ENCODE measurements at places on chromosomes 12 and 14.

DNA sequence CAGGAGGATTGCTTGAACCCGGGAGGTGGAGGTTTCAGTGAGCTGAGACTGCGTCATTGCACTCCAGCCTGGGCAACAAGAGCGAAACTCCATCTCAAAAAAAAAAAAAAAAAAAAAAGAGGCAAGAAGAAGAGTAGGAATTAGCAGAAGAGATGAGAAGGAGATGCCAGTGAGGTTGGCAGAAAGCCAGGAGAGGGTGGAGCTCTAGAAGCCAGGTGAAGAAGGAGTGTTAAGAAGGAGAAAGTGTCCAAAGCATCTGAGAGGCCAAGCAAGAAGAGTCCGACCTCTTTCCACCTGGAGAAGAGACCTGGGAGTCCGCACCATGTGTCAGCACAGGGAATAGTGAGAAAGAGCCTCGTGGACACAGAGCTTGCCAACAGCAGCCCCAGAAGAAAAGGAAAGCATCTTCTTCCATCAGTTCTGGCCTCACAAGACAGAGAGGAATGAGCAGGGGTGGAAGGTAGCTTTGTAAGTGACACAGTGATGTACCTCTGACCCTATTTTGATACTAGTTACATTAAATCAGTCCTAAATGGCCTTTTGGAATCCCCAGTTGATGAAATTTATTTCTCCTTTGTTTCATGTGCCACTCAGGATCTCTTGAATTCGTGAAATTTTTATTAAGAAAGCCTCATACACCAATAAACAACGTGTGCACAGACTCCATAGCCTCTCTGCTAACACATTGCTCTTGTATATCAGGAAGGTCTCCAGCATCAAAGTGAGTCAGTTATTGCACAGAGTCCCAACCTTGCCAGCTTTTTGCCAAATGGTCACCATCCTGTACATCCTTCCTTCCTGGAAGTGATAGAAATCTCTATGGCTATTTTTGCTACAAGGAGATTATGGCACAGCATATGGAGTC is 70.6 kb downstream of the SAMD4A start:
- peaks cover 9% of the 10 kb centered on the region for H3K4me1 ChIP-seq
- H3K4me3 ChIP-seq = no peak overlapping the region
- no peaks in the 10 kb centered on the region for H3K36me3 ChIP-seq
- H3K27ac ChIP-seq = no peak overlapping the region
- H3K27me3 ChIP-seq = no peaks in the 10 kb centered on the region

- DNase-seq = no peak
- H3K27me3 ChIP-seq = no peaks in the 10 kb centered on the region
- no peaks in the 10 kb centered on the region for H3K36me3 ChIP-seq
- no peaks in the 10 kb centered on the region for H3K4me1 ChIP-seq
- no peak overlapping the region for H3K4me3 ChIP-seq
- no peak overlapping the region for H3K27ac ChIP-seq
These were observed 44.2 kb upstream of the FOXN3 start for GRCh38 chr14:89461256-89461655.

GRCh38 chr12:118925407-118925806 is 55.9 kb upstream of the SRRM4 start:
- no peaks in the 10 kb centered on the region for H3K4me1 ChIP-seq
- no peak for DNase-seq
- no peak overlapping the region for H3K4me3 ChIP-seq
- no peak overlapping the region for H3K27ac ChIP-seq

DNA sequence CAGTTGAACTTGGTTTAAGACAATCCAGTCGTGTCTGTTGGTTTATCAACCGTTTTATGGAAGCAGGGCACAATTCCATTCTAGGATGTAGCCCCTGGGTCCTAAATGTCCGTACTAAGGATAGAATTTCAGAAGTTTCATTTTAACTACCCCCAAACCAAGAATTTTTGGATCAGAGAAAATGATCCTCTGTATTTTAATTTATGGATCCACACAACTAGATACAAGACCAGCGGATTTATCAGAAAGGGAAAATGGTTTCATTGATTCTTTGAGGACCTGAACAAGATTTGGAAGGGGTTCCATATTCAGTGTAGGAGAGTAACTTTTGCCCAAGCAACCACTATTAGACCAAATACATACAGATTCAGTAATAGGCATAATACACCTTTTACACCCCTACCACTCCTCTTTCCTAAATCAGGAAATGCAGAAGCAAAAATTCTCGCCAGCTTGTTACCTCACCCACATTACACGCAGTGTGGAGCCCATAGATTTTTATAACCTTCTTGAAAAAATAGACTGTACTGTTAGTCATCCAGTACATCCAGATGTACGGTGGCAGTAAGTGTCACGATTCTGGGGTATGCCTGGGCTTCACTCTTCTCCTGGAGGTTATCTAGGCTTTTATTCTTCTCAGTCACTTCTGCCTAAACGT is 1.4 kb upstream of the FBXL14 start:
- peak overlapping the region; percentile 75 for H3K4me3 ChIP-seq
- peak; percentile 83 for DNase-seq
- H3K27me3 ChIP-seq = no peaks in the 10 kb centered on the region

DNA sequence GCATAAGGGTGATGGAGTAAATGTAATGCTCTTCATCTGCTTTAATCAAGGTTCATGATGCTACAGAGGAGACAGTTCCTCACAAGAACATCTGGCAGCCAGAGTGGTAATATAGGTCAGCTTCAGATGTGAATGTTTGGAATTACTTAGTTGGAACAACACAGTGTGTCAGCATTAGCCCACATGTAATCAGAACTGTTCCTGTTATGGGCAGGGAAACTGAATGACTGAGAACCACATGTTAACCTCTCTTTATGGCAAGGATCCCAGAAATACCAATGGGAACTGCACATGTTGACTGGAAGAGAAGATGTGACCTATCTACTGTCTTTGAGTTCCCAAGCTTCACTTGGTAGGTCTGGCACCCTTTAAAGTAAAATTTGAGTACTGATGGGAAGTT is 390.1 kb upstream of the PDE3A start:
- peak; percentile 54 for DNase-seq
- H3K4me3 ChIP-seq = no peak overlapping the region
- no peaks in the 10 kb centered on the region for H3K36me3 ChIP-seq

GRCh38 chr12:6363330-6364043 is 11.9 kb downstream of the SCNN1A start:
- H3K4me1 ChIP-seq = peaks cover 10% of the 10 kb centered on the region
- no peaks in the 10 kb centered on the region for H3K27me3 ChIP-seq
- peak; percentile 99 for DNase-seq
- H3K36me3 ChIP-seq = no peaks in the 10 kb centered on the region
- H3K27ac ChIP-seq = peak overlapping the region; percentile 51
- peak overlapping the region; percentile 81 for H3K4me3 ChIP-seq

- no peaks in the 10 kb centered on the region for H3K27me3 ChIP-seq
- H3K27ac ChIP-seq = peak overlapping the region; percentile 99
- H3K4me1 ChIP-seq = peaks cover 80% of the 10 kb centered on the region
- peak overlapping the region; percentile 94 for H3K4me3 ChIP-seq
- H3K36me3 ChIP-seq = peaks cover 29% of the 10 kb centered on the region
These were observed 3.9 kb downstream of the TNFRSF1A start for GRCh38 chr12:6337958-6338433.

GRCh38 chr12:47079981-47080724 is 394 bp upstream of the AMIGO2 start:
- peak; percentile 93 for DNase-seq
- peak overlapping the region; percentile 92 for H3K27ac ChIP-seq
- H3K4me3 ChIP-seq = peak overlapping the region; percentile 82
- no peaks in the 10 kb centered on the region for H3K27me3 ChIP-seq

- H3K27ac ChIP-seq = no peak overlapping the region
- H3K4me1 ChIP-seq = no peaks in the 10 kb centered on the region
- no peak overlapping the region for H3K4me3 ChIP-seq
- no peaks in the 10 kb centered on the region for H3K36me3 ChIP-seq
These were observed 31.4 kb upstream of the RFX4 start for GRCh38 chr12:106551410-106551809.

GRCh38 chr14:94320243-94320642 is 2.9 kb downstream of the SERPINA6 start:
- H3K4me1 ChIP-seq = peaks cover 10% of the 10 kb centered on the region
- no peaks in the 10 kb centered on the region for H3K27me3 ChIP-seq
- no peaks in the 10 kb centered on the region for H3K36me3 ChIP-seq
- no peak for DNase-seq
- no peak overlapping the region for H3K27ac ChIP-seq
- H3K4me3 ChIP-seq = no peak overlapping the region

GRCh38 chr12:75539889-75540288 is 28.5 kb upstream of the KRR1 start:
- H3K27ac ChIP-seq = no peak overlapping the region
- H3K36me3 ChIP-seq = no peaks in the 10 kb centered on the region
- H3K4me1 ChIP-seq = no peaks in the 10 kb centered on the region
- no peak for DNase-seq

- no peaks in the 10 kb centered on the region for H3K36me3 ChIP-seq
- peak overlapping the region; percentile 37 for H3K4me3 ChIP-seq
- H3K27me3 ChIP-seq = no peaks in the 10 kb centered on the region
These were observed 51.1 kb downstream of the ITPK1 start for GRCh38 chr14:93064411-93065271.

DNA sequence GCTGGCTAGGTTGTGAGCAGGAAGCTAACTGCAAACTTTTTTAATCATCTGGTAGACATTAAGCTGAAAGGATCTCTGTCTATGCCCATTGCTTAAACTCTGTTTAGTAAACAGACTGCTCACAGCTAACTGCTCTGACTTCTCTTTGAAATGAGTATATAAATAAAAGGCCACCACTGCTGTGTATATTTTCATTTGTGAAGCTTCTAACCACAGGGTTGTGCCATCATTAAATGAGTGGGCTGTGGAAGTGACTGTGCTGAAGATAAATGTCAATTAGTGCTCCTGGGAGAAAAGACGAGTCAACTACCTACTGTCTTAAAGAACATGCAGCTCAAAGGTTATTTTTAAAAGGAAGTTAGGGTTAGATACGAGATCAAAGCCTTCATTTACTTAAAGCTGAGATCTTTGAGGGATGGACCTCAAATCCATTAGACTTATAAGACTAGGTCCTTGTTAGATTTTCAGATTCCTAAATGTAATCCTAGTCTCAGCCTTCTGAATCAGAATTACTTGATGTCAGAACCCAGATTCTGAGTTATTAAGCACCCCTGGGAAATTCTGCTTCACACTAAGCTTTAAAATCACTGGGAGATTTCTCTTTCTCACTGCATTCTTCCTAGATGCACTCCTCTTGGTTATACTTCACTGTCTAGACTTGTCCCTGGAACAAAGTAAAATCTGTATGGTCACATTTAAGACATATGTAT is 213.1 kb upstream of the FLRT2 start:
- H3K27me3 ChIP-seq = no peaks in the 10 kb centered on the region
- no peaks in the 10 kb centered on the region for H3K36me3 ChIP-seq

GRCh38 chr14:21068521-21069387 is 1.4 kb upstream of the ARHGEF40 start:
- peaks cover 10% of the 10 kb centered on the region for H3K36me3 ChIP-seq
- peaks cover 37% of the 10 kb centered on the region for H3K4me1 ChIP-seq
- H3K27ac ChIP-seq = peak overlapping the region; percentile 63

Measured in osteoblast (primary cell).